ENCODE measurements at places on chromosomes 7 and 10.

- DNase-seq: peak; percentile 81
Measured at GRCh38 chr10:19847321-19847720, 31.1 kb downstream of the PLXDC2 start.

DNA sequence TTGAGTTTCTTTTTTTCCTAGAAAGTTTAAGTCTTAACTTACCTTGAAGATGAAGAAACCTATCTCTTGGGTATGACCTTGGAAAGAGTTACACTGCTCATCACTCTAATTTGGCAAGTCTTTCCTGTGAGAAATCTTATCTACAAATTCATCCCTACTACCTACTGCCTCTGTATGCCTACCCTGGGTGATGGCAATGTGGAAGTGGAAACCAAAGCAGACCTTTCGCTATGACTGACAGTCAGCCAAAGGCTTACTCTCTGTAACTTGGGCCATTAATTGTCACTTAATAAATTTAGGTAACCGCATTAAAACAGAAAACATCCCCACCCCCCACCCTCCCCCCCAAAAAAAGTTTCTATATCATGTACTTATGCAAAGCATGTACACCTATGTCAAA lies 103.9 kb downstream of the CNOT4 start:
- DNase-seq: no peak

- no peak for DNase-seq
Measured at GRCh38 chr7:137696988-137697387, 149.8 kb downstream of the DGKI start.

DNA sequence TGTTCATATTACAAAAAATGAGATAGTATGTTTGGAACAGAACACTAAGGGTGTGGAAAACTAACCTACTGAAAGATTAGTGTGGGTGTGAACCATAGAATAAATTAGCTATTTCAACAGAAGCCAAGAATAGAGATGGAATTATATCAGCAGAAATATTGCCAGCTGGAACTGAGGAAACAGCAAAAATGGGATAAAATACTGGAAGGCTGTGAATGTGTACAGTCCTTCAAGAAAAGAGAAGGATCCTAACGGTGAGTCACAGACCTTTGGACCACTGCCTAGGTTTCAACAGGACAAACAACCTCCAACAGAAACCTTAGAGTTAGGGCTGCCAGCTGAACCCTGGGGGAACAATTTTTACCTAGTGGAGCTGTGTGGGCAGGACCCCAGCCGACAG lies 395.0 kb downstream of the ZWINT start:
- DNase-seq: peak; percentile 12

DNA sequence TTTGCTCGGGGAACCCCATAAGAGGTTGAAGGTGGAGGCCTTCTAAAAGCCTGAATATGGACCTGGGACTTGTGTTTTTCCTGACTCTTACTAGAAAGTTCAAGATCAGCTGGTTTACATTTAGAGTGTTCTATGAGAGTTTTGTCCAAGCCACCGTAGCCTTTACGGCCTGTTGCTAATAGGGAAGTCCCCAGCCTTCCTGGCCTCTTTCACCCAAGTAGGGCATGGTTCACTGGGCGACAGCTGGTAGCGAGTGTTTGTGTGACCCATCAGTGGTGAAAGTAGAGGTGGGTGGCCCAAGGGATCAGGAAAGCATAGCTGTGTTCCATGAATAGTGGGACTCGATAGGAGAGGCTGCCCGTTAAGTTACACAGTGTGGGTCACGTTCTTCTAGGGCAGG lies 60.1 kb downstream of the RABGEF1 start:
- no peak for DNase-seq

- DNase-seq: no peak
Measured at GRCh38 chr7:1475393-1475792, 16.1 kb upstream of the MICALL2 start.

DNA sequence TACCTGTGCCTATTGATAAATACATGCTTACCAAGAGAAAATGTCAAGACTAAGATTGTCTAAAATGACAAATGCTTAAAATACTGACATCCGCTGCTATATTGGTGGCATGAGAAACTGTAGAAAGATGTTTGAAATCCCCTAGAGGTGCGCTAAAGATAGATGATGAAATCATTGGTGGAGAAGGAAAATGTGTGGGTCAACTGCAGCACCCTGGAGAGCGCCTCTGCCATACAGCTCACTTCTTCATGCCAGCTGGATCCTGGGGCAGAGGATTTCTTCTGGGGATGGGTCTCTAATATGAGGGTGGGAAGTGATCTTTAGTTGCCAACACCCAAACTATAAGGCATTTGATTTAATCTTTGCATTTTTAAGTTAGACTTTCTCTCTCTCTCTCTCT lies 680.4 kb upstream of the POM121L12 start:
- DNase-seq: peak; percentile 6

DNA sequence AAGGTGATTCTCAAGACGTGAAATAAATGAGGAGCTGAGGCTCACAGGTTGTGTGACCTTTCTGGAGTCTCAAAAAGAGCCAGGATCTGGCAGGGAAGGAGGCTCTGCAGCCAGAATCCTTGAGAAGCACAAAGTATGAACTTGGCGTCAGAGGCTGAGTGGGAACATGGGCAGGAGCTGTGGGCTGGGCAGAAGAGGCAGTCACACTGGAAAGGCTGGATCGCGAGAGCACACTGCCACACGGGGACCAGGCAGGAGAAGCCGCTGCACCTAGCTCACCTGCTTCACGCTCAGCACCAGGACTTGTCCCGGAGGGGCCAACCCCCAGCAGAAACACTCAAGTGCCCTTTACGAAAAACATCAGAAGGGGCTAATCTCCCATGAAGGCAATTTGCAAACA lies 535.0 kb downstream of the TNS3 start:
- DNase-seq: peak; percentile 11

- DNase-seq: no peak
Measured at GRCh38 chr7:134772401-134772800, 7.0 kb upstream of the CALD1 start.

- peak; percentile 77 for DNase-seq
Measured at GRCh38 chr10:12785415-12785831, 216.1 kb downstream of the CCDC3 start.

GRCh38 chr7:55254242-55254595 lies 110.9 kb upstream of the LANCL2 start:
- DNase-seq: no peak

DNA sequence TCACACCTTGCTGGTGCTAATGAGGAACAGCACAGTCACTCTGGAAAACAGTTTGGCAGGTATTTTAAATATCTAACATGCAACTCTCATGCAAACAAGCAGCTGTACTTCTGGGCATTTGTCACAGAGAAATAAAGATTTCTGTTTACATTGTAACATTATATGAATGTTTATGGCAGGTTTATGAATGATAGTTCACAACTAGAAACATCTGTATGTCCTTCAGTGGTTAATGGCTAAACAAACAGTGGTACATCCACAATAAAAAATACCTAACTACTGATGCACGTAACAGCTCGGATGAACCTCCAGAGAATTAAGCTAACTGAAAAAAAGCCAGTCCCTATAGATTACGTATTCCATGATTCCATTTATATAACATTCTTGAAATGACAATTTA lies 109.6 kb downstream of the GPR37 start:
- no peak for DNase-seq

GRCh38 chr10:94061026-94061425 lies 67.3 kb downstream of the PLCE1 start:
- DNase-seq: no peak

- no peak for DNase-seq
Measured at GRCh38 chr10:100333661-100334440, 3.8 kb upstream of the PKD2L1 start.

GRCh38 chr7:55526770-55527169 lies 45.5 kb downstream of the VOPP1 start:
- no peak for DNase-seq

DNA sequence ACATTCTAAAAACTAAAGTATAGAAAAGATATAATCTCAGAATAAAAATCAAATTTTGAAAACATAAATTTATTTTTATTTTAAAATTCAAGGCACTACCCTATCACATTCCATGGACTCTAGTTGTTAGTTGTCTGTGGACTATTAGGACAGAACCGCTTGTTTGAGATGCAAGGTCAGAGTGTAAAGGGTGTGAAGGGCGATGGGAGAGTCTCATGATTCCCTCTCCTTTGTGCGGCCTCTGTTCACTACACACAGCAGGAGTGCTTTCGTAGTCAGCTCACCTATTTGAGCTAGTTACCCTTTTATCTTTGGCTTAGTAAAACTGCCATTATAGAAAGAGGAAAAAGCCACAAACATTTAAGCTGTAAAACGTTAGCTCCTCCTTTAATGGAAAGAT lies 189.8 kb upstream of the TEX47 start:
- no peak for DNase-seq

GRCh38 chr7:139916717-139917395 lies 87.8 kb downstream of the TBXAS1 start:
- DNase-seq: no peak

DNA sequence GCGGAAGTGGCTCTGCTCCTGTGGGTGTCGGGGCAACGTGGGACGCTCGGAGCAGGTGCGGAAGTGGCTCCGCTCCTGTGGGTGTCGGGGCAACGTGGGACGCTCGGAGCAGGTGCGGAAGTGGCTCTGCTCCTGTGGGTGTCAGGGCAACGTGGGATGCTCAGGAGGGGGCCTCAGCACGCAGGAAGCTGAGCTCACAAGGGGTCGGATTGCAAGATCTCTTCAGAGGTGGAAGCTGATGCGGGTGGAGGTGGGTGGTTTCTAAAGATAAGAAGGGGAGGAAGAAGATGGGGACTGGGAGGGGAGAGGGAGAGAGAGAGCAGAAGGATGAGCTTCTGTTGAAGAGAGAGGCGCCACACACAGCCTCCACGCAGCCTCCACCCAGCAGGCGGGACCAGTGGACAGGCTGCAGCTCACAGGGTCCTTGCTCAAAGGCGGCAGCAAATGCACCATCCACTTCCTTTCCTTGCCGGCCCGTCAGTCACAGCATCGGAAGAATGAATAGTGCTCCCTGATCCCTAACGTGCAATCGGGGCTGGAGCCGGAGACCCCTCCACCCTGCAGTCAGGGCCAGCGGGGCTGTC lies 78.7 kb downstream of the PTPRN2 start:
- no peak for DNase-seq

DNA sequence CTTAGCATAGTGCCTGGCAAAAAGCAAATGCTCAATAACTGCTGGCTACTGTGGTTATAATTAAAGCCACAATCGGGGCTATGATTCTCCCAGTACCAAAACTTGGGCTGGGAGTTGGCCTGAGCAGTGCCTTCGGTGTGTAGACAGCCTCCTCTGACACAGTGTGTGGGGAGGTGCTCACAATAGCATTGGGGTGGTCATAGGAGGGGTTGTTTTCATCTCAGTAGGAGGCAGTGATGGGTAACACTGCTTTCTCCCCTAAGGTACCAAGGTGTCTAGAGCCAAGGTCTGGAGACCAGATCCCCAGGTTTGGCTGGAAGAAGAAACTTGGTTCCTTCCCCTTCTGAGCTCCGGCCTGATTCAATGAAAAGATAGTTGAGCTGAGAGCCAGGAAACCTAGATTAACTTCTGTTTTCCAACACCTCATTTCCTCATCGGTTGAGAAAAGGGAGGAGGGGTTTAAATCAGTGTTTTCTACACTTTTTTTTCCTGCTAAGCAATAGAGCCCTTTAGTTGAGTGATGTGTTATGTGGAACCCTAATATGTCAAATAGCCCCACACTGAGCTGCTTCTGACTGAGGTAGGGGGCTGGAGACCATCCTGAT lies 68.2 kb downstream of the LRMDA start:
- DNase-seq: no peak

GRCh38 chr10:103806395-103807187 lies 48.8 kb downstream of the SH3PXD2A start:
- DNase-seq: no peak

GRCh38 chr10:27547482-27547881 lies 43.4 kb downstream of the RAB18 start:
- DNase-seq: no peak

- no peak for DNase-seq
Measured at GRCh38 chr10:70847659-70848360, 32.1 kb downstream of the SGPL1 start.

DNA sequence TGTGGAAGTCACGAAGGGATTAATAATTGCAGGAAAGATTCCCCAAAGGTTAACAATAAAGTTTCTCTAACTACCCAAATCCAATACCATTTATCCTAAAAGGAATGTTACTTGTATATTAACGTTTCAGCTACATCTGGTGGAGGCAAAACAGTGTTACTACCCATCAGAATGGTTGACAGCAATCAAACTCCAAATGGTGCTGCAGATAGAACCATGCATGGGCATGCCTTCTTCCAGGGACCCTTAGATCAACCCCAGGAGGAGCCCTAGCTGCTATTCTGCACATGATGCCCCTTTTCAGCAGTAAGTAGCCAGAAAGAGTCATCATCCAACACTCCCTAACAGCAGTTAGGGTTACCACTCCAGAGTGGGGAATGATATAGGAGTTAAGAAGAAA lies 336.3 kb downstream of the GRID1 start:
- DNase-seq: no peak

- no peak for DNase-seq
Measured at GRCh38 chr10:82618007-82618406, 743.0 kb downstream of the NRG3 start.

DNA sequence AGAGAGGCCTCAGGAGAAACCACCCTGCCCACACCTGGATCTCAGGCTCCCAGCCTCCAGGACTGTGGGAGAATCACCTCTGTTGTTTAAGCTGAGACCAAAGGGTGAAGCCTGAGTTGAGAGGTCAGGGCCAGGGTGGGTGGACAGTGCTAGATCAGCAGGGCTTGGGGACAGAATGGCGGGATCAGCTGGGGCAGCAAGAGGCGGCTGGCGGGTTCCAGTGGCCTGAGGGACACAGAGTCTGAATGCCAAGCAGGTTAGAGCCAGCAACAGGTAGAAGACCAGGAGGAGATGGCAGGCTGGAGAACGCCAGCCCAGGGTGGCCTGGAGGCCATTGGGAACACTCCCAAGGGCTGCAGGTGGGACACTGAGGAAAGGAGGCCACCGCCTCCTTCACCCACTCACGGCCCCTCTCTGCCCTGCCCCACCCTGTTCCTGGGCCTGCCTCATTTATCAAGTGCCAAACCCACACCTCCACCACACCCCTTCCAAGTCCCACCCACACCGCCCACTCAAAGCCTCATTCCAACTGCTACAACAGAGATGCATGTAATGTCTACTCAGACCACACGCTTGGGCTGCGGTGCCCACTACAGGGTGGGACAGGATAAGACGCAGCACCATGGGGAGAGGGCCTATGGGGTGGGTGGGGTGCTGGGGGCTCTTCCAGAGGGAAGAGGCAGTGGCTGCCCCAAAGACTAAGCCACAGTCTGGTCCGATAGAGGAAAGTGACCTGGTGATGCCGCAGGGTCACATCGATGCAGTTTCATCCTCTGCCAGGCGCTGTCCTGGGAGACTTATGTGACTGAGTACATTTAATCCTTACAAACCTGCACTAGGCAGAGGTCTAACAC lies 173.9 kb downstream of the TNS3 start:
- DNase-seq: no peak

GRCh38 chr7:95006010-95006409 lies 98.6 kb downstream of the PPP1R9A start:
- no peak for DNase-seq

Measured in epithelial cell of esophagus (primary cell).